ENCODE measurements at places on chromosomes 12 and 14.
A peak's percentile ranks its signal among the peaks of the same experiment; 100 is the strongest.

DNA sequence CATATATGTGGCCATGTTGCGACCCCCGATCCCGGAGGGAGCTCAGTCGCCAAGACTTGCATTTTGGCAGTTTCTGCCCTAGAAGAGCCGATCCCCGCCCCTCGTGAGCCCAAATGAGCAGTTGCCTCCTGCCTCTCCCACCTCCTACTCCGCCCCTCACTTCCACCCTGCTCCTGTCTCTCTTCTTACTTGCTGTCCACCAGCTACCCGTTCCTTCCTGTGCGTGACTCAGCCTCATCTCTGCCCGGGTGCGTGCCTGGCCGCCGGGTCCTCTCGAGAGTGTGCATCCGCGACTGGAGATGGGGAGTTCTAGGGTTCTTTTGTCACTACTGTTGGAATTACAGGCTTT is 585 bp downstream of the GPATCH2L start:
- peak overlapping the region; percentile 69 for H3K27ac ChIP-seq
- no peaks in the 10 kb centered on the region for H3K36me3 ChIP-seq
- no peaks in the 10 kb centered on the region for H3K27me3 ChIP-seq

- no peaks in the 10 kb centered on the region for H3K4me1 ChIP-seq
- H3K27ac ChIP-seq: no peak overlapping the region
- H3K4me3 ChIP-seq: no peak overlapping the region
- no peaks in the 10 kb centered on the region for H3K27me3 ChIP-seq
- H3K36me3 ChIP-seq: no peaks in the 10 kb centered on the region
These were observed 62.2 kb downstream of the TECPR2 start for GRCh38 chr14:102424923-102425322.

DNA sequence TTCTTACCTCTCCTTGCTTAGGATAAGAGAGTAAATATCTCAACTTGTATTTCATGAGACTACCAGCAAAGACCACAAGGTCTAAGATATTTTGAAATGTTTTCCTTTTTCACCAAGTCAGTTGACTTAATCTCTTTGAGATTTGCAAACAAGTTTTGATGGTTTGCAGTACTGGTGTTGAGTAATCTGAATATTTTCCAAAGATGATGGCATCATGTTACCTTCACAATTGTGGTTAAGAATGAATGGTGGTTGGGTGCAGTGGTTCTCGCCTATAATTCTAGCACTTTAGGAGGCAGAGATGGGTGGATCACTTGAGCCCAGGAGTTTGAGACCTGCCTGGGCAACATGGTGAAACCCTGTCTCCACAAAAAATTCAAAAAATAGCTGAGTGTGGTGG is 225.7 kb downstream of the TMTC2 start:
- no peak overlapping the region for H3K4me3 ChIP-seq
- DNase-seq: no peak
- no peak overlapping the region for H3K27ac ChIP-seq
- no peaks in the 10 kb centered on the region for H3K27me3 ChIP-seq
- no peaks in the 10 kb centered on the region for H3K36me3 ChIP-seq

DNA sequence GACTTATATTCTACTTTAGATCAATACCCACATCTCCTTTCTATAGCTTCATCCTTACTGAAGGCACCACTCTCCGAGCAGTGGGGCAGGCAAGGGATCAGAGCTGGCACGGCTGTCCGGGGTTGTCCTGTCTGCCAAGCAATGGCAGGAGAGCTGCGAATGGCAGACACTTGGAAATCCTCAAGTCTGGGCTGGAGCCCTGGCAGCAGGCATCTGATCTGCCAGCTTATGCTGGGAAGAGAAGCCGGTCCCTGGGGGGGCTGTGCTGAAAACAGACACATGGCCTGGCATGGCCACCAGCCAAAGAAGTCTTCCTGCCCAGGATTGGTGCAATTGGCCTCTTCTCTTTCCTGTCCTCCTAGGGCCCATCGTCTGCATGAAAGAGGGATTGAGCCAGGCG is 280.2 kb upstream of the PWP1 start:
- no peaks in the 10 kb centered on the region for H3K4me1 ChIP-seq
- H3K36me3 ChIP-seq: no peaks in the 10 kb centered on the region
- no peak for DNase-seq
- no peak overlapping the region for H3K4me3 ChIP-seq

- H3K4me3 ChIP-seq: no peak overlapping the region
- no peak overlapping the region for H3K27ac ChIP-seq
These were observed 41.3 kb downstream of the KIF26A start for GRCh38 chr14:104179564-104180129.

GRCh38 chr14:76089575-76089974 is 62.1 kb upstream of the GPATCH2L start:
- peak; percentile 22 for DNase-seq
- peaks cover 11% of the 10 kb centered on the region for H3K4me1 ChIP-seq
- H3K36me3 ChIP-seq: no peaks in the 10 kb centered on the region
- H3K27me3 ChIP-seq: no peaks in the 10 kb centered on the region

GRCh38 chr12:120054293-120054692 is 62.3 kb downstream of the RAB35 start:
- H3K27ac ChIP-seq: no peak overlapping the region
- no peak overlapping the region for H3K4me3 ChIP-seq
- H3K4me1 ChIP-seq: no peaks in the 10 kb centered on the region

Measured in testis (tissue), 5 donors.